Aorta (tissue), 5 donors: ENCODE measurements at places on chromosomes 2 and 18. TPM values are rescaled to one million over a fixed set of nuclear protein-coding genes. Genes with fewer than 3 reads are reported as not detected.

DNA sequence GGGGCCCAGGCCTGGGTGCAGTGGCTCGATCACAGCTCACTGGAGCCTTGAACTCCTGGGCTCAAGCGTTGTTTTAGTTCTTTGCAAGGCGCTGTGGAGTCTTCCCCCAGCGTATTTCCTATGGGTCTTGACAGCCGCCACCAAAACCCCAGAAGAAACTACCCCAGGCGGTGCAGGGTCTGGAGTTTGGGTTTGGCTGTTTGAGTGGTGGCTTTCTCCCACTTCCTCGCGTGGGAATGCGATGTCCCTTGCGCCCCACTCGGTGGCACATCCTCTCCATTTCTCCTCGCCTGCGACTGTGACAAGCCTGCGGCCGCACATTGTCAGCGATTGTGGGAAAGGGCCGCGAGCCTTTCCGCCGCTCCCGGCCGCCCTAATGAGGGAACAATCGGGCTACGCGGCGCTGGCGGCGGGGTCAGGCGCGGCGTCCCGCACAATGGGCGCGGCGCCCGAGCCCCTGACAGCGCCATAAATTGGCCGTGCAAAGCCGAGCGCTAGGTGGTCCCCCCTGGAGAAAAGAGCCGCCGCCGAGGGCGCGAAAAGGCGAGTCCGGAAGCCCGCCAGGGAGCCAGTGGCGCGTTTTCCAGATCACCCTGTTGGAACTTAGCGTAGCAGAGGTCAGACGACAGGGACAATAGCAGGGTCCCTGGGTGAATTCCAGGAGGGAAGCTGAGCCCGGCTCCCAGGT is 194.9 kb upstream of the POU3F3 start:
- H3K27ac ChIP-seq = no peak overlapping the region
- H3K36me3 ChIP-seq = no peaks in the 10 kb centered on the region
- no peak for DNase-seq
- no peaks in the 10 kb centered on the region for H3K27me3 ChIP-seq
- no peak overlapping the region for H3K4me3 ChIP-seq

GRCh38 chr2:189684811-189685210 is 10.3 kb downstream of the ANKAR start:
- no peak overlapping the region for H3K4me3 ChIP-seq
- no peaks in the 10 kb centered on the region for H3K27me3 ChIP-seq
- no peak for DNase-seq
- no peaks in the 10 kb centered on the region for H3K36me3 ChIP-seq

The LIMS4 gene
- total RNA-seq = 16.0 TPM

- DNase-seq = peak; percentile 71
- H3K27me3 ChIP-seq = no peaks in the 10 kb centered on the region
- H3K27ac ChIP-seq = peak overlapping the region; percentile 72
- H3K4me1 ChIP-seq = no peaks in the 10 kb centered on the region
- H3K4me3 ChIP-seq = peak overlapping the region; percentile 85
These were observed 697 bp downstream of the LGALSL start for GRCh38 chr2:64454386-64455332.

DNA sequence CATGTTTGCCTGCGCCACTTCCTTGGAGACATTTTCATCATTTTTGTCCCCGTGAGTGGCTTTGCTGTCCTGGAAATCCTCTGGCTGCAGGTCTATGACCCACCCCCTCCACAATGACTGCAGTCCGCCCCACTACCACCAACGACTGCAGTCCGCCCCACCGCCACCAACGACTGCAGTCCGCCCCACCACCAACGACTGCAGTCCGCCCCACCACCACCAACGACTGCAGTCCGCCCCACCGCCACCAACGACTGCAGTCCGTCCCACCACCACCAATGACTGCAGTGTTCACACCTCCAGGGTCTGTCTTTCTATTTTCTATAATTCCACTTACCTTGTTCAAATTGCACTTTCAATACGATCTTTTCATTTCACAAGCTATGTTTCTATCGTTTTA is 820.7 kb upstream of the SALL3 start:
- no peak overlapping the region for H3K27ac ChIP-seq
- no peak for DNase-seq
- H3K27me3 ChIP-seq = no peaks in the 10 kb centered on the region
- H3K4me1 ChIP-seq = no peaks in the 10 kb centered on the region
- no peaks in the 10 kb centered on the region for H3K36me3 ChIP-seq
- H3K4me3 ChIP-seq = no peak overlapping the region

The SEH1L gene
- total RNA-seq = 45.9 TPM

DNA sequence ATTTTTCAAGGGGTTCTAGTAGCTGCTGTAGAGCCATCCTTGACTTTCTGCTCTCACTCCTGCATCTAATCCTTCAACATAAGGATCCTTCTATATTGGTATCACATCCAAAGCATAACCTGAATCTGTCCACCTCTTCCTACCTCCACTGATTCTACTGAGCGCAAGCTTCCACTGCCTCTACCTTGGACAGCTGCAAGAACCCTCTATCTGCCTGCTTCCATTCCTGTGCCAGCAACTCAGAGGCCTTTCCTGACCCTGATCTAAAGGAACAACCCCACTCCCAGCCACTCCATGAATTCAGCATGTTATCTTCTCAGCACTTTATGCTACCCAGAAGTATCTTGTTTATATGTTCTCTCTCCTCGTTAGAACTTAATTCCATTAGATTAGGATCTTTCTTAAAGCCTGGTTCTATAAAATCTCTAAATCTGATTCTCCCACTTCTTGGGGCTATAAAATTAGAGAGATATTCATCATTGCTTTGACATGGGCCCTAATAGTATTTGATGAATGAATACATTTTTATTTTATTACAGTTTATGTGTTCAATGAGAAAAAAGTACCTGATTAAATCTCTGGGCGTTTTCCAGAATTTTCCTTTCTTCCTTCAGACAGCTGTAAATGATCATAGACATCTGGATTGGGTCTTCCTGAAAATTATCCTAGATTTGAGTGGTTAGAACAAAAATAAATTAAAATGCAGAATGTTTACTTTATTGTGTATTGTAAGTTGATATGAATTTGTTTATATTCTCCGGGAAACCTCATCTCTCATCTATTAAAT is 6.8 kb downstream of the STAT1 start:
- no peak for DNase-seq
- peaks cover 7% of the 10 kb centered on the region for H3K36me3 ChIP-seq
- no peaks in the 10 kb centered on the region for H3K4me1 ChIP-seq
- no peak overlapping the region for H3K4me3 ChIP-seq

DNA sequence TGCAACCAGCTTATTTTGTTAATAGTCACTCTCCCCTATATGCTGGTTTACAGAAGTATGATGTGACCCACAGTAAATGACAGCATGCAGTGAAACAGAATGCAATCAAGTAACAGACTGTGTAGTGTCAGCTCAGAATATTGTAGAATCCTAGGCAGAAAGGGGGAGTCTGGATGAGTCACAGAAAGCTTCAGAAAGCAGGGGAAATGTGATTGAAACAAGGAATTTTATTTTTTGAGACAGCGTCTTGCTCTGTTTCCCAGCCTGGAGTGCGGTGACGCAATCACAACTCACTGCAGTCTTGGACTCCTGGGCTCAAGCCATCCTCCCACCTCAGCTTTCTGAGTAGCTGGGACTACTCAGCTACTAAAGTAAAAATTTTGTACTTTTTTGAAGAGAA is 219.9 kb upstream of the FBXO11 start:
- no peak overlapping the region for H3K4me3 ChIP-seq
- no peaks in the 10 kb centered on the region for H3K27me3 ChIP-seq
- H3K27ac ChIP-seq = no peak overlapping the region
- DNase-seq = no peak

DNA sequence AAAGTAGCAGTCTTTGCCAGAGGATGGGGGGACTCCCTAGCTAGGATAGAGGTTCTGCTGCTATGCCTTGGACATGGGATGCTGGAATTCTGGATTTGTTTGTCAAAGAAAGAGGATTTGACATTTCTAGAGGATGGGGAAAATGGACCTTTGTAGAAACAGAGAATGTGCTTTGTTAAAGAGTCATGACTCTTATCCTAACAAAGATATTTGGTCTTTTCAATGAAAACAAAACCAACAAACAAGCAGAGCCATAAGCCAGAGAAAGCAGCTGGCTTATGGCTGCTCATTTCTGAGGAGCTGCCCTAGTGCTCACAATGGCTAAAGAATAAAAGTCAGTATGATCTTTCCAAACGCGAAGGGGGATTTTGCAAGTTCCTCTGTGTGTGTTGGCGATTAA is 40.8 kb upstream of the MAPRE2 start:
- H3K27me3 ChIP-seq = no peaks in the 10 kb centered on the region
- no peaks in the 10 kb centered on the region for H3K36me3 ChIP-seq
- H3K4me3 ChIP-seq = no peak overlapping the region
- H3K27ac ChIP-seq = no peak overlapping the region
